ENCODE measurements at places on chromosomes 5 and 9.

GRCh38 chr5:10192309-10192708 lies 57.4 kb downstream of the ATPSCKMT start:
- ATAC-seq: no peak

DNA sequence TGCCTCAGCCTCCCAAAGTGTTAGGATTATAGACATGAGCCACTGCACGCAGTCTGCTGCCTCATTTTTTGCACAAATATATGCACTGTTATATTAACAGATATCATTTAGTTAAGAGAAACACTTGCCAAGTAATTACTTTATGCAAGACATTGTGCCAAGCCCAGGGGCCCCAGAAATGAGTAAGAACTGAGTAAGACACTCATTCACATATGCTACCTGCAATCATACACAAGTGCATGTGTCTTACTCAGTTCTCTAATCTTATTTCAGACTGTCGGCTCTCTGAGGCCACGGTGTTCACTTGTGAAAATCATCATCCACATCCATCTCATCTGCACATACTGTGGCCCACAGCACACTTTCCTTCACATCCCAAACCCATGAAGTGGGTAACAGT lies 16.0 kb downstream of the TRAF1 start:
- ATAC-seq: peak; percentile 85

DNA sequence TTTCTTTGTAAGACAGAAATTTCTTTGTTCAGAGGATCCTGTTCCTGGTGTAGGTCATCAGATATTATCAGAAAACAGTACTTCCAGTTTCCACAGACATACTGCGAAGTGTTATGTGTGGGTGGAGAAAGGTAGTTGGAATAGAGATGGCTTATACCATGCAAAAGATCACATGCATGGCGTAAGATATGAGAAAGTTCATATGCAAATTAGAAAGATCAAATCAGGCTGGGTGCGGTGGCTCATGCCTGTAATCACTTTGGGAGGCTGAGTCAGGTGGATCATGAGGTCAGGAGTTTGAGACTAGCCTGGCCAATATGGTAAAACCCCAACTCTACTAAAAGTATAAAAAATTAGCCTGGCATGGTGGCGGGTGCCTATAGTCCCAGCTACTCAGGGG lies 65.2 kb upstream of the GLIS3 start:
- ATAC-seq: peak; percentile 84

- ATAC-seq: no peak
Measured at GRCh38 chr5:73442996-73443627, 5.5 kb downstream of the FOXD1 start.

DNA sequence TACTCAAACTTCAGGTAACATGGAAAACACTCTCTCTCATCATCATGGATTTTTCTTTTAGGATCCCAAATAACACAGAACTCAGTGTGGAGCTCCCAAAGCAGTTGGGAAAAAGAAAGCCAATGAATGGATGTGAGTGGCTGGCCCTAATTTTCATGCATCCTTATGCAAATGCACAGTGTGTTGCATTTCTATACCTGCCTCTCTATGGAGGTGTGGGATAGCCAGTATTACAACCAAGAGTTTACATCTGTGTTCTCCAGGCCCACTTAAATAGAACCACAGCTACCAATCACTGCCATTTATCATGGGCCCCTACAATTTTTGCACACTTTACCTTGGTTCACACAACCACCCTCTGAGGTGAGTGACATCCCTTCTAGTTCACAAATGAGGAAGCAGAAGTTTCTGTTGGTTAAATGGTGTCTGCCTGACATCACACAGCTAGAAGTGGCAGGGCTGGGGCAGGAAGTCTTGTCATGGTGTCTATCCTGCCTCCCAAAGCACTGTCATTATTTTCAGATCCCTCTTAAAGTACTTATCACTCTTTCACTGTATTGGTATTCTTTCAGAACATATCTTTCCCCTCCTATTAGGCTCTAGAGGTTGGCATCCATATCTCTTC lies 17.3 kb downstream of the MAMDC2 start:
- no peak for ATAC-seq

GRCh38 chr5:143515829-143516228 lies 112.3 kb upstream of the NR3C1 start:
- ATAC-seq: no peak

DNA sequence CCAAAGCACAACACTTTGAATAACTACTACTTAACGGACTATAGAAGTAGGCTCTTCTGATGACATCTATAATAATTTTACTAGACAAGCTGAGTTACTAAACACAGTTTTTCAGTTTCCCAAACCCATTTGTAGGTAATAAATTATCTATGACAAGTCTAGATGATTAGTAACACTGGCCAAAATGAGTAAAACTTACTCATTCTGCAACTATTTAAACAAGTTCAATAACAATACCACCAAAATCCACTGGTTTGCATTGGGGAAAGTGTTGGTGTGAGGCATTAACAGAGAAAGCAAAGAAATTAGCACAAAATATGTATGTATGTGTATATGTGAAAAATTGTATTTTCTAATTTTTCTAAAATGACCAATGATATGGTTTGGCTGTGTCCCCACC lies 119.3 kb downstream of the NR2F1-AS1 start:
- ATAC-seq: no peak

DNA sequence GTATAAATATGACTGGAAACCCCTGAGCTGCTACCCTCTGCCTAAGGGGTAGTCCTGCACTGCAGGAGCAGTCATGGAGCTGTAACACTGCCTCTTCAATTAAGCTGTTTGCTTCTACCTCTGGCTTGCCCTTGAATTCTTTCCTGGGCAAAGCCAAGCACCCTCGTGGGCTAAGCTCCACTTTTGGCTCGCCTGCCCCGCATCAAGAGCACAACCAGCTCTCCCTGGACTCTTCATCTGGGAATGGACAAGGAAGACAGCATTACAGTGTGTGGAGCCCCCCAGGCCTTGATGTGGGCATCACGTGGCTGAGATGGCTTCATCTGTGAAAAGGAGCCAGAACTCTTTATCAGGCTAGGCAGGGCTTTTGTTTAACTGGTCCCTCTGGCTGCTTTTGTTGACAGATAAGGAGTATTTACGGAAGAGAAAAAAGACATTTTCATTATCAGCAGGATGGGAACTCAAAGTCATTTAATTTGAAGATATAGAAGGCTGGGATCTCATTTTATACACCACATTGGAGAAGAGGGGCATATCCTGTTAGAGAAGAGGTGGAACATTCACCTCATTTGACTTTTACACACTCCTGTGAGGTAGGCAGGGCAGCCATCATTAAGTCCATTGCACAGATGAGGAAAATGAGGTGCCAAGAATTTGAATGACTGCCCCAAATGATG lies 137.8 kb downstream of the SEMA6A start:
- no peak for ATAC-seq

DNA sequence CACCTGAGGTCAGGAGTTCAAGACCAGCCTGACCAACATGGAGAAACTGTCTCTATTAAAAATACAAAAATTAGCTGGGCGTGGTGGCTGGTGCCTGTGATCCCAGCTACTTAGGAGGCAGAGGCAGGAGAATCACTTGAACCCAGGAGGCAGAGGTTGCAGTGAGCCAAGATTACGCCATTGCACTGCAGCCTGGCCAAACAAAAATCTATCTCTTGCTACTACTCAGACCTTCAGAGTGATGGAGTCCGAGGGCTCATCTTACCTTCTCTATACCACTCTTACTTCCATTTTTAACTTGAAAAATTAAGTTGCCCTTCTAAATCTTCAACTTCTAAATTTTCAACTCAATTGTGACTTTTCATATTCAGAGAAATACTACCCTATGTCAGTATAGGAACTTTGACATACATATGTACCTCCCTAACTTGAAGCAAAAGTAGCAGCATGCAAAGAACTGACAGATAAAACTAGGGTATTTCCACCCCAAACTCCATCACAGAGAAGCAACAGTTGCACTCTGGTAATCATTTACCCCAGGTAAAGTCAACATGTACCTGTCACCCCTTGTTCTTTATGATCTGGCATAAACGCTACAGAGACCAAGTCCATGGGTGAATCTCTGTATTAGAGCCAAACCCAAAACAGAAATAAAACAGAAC lies 11.4 kb downstream of the ZFAND5 start:
- no peak for ATAC-seq

GRCh38 chr5:149210225-149210624 lies 61.4 kb upstream of the AFAP1L1 start:
- no peak for ATAC-seq

GRCh38 chr5:162842727-162843126 lies 594.7 kb upstream of the CCNG1 start:
- no peak for ATAC-seq

GRCh38 chr5:82334856-82335255 lies 56.7 kb upstream of the RPS23 start:
- ATAC-seq: no peak

DNA sequence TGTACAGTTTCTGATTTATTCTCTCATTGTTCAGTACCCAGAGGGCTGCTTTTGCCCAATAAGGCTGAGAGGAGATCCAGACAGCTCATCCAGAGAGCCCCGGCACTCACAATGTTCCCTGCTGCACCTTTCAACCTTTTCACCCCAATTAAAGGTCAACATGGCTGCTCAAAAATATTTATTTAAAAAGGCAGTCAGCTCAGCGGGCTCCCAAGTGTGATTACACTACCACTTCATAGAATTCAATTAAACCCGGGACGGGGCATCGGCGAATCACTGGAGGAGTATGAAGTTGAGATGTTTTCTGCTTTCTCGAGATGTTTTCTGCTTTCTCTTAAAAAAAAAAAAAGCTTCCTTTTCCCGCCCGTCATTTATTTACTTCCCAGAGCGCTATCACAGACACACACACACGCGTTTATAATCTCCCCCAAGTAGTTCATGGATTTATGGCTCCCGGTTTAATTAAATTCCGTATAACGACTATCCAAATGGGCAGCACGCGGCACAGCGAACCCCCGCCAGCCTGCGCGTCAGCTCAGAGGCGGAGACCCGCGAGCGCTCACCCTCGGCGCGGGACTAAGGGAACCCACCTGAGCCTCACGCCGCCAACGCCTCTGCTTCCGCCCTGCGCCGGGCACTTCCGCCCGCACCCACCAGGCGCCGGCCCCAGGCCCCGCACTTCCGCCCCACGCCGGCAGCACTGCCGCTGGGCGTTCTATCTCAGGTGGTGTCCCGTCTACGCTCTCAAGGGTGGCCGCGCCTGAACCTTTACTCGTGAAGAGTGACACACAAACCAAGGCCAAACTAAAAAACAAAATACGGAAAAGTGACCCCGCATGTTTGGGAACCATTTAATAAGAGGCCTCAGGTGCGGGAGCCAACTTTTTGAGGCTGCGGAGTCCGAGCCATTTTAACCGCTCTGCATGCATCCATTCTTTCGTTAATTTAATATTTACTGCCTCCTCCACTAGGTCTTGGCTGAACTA lies at the start of gene C5orf63:
Gene C5orf63, minus strand, starts transcription at position 642 of the 986 bp plus-strand sequence. CDS start 14,507 bp downstream, outside the sequence.
- ATAC-seq: peak; percentile 98

DNA sequence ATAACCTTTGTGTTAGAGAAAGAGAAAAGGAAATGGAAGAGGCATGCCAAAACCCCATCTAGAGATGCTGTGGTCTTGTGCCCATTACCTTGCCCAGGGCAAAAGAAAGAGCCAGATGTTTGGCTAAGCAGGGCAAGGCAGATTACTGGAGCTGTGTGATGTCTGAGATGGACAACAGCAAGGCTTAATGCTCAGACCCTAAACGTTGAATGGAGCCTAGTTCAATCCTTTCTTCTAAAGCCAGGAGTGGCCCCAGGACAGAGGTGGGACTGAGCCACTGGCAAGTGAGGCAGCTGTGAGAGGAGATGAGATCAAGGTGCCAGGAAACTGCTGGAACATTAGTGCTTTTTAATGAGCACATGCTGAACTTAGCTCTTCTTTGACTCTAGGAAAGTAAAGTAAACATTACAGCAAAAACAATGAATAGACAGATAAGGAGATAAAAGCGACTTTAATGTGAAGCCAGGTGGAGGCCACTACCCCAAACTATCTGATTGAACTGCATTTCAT lies 143.0 kb upstream of the EGFLAM start:
- no peak for ATAC-seq

GRCh38 chr9:137168904-137169856 lies 671 bp downstream of the LRRC26 start:
- peak; percentile 15 for ATAC-seq
